Vagina (tissue), 2 donors: ENCODE measurements at places on chromosomes 4 and X. TPM values are rescaled to one million over a fixed set of nuclear protein-coding genes. Genes with fewer than 3 reads are reported as not detected.

Gene SLC9B1
- total RNA-seq: not detected

DNA sequence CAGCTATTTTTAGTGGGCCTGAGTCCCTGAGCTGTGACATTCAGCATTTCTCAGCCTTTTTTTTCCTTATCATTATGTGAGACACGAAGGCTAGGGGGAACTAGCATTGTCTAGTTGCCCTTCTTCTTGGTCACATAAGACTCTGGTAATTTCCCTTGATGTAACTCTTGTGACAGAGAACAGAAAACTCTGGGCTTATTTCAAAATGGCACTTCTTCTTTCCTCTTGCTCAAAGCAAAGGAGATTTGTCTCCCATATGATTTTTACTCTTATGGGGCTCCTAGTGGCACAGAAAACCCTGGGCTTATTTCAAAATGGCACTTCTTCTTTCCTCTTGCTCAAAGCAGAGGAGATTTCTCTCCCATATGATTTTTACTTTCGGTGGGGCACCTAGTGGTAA, 14.7 kb downstream of the ATXN3L start:
- H3K4me3 ChIP-seq: no peak overlapping the region
- H3K4me1 ChIP-seq: no peaks in the 10 kb centered on the region
- DNase-seq: no peak
- no peaks in the 10 kb centered on the region for H3K27me3 ChIP-seq

DNA sequence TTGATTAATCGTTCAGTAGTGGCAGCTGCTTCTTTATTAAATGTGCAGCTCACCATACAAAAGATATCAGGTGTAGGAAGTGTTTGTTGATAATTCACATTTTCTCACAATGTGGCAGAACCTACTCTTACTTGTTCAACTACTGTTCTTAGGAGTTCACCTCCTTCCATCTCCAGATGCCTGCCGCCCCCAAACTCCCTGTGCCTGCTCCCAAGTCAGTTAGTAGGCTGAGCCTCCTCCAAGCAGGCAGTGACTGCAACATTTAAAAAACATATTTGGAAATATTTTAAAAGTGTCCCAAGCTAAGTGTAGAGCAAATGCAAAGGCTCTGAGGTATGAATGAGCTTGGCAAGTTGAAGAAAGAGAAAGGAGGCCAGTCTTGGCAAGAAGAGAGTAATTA, 100.2 kb downstream of the AFF2 start:
- no peaks in the 10 kb centered on the region for H3K36me3 ChIP-seq
- no peak overlapping the region for H3K27ac ChIP-seq
- H3K4me3 ChIP-seq: no peak overlapping the region
- DNase-seq: no peak

GRCh38 chr4:13678186-13678924, 50.8 kb upstream of the BOD1L1 start:
- no peak for DNase-seq
- H3K36me3 ChIP-seq: no peaks in the 10 kb centered on the region
- H3K27me3 ChIP-seq: no peaks in the 10 kb centered on the region
- no peaks in the 10 kb centered on the region for H3K4me1 ChIP-seq

DNA sequence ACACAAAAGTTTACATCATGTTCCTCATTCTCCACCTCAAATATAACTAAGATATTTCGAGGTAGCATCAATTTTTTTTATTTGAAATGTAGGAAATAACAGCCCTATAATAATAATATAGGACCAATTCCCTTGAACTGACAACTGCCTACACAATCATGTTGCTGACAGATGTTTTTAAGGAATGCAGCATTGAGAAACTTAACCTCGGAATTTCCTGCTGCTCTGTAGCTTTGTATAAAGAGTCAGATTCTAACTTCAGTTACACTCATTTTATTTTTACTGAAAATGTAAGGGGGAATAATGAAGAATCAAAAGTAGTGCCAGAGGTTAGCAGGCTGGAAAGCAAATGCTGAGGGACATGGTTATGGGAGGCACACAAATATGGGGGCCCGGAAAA, 235.8 kb downstream of the RBMX2 start:
- no peak overlapping the region for H3K4me3 ChIP-seq
- H3K27me3 ChIP-seq: no peaks in the 10 kb centered on the region
- no peaks in the 10 kb centered on the region for H3K4me1 ChIP-seq
- DNase-seq: no peak
